ENCODE measurements at places on chromosomes 13 and 19.

DNA sequence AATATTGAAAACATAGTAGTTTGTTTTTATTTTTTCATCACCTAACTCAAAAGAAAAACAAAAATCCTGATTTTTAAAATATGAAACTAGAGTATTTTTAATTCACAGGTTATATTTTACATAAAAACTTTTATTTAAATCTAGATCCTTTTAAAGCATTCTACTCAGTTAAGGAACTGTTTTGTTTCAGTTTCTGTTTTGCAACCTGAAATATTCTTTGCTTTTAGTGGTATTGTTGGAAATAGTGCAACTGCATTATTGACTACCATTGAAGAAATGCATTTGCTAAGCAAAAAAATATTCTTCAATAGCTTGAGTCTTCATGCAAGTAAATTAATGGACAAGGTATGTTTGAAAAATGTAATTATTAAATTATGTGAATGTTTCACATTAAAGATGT is 43.8 kb downstream of the COG6 start:
- DNase-seq, result no peak

- DNase-seq, result no peak
These were observed 2.5 kb upstream of the LMTK3 start for GRCh38 chr19:48514123-48514458.

DNA sequence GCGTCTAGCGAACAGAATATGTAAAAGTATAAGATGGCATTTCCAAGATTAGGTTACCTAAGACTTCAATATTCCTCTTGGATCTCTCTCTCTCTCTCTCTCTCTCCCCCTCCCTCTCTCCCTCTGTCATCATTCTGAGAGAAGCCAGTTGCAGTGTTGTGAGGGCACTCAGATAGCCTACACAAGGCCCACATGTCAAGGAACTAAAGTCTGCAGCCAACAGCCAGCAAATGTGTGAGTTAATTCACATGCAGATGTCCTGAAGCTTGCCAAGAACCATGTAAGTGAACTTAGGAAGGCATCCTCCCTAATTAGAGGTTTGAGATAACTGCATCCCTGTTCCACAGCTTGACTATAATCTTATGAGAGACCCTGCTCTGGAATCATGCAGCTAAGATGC is 822.9 kb upstream of the PRR20A start:
- no peak for DNase-seq

DNA sequence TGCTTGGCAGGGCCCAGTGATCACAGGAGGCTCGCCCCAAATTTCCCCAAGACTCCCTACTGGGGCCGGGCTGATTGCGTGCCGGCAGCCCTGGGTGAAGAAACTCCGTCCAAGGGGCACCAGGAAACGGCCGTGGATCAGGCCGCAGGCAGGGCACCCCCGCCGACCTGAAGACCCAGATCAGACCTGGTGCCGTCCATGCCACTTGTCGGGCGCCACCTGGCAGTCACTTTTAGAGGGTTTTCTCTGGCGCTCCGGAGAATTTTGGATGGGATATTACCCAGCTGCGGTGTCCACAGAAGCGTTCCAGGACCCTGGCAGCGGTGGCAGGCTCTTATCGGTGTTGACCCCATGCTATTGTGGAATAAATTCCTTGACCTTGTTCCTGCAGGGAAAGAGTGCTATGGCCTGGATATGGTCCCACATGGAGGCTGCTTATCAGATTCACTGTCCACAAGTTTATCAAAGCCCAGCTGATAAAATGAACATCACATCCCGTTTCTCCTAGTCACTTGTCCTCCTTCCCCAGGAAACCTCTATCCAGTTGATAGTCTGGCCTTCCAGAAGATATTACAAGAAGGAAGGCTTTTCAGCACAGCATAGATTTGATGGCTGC is 38.2 kb downstream of the IGFL2 start:
- DNase-seq, result no peak

DNA sequence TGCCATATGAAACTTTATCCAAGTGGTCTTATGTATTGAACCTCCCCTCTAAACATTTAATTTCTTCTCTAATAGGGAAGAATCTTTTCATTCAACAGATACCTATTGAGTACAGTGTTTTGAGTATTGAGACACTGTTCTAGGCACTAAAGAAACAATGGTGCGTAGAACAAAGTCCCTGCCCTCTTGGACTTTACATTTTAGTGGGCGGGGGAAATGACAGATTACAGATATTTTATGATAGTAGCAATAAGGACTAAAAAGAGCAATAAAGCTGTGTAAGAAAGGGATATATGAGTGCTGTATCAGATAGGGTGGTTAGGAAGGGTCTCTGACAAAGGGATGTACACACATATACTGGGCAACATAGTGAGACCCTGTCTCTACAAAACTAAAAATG is 5.4 kb downstream of the NUDT15 start:
- DNase-seq, result no peak

DNA sequence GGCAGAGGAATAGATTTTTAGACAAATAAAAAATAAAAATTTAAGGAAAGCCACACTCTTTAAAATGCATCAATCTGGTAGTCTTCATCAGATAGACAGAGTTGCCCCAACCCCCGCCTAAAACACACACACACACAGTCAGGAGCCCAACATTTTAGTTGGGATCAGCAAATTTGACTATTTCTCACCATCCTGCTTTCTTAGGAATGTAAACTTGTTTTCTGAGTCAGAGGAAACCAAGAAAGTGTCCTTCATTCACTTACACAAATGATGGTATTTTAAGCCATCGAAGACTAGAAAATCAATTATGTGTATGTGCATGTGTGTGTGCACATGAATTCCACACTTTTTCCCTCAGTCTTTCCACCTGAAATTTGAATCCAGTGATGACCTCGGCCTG is 1657.5 kb downstream of the SLITRK1 start:
- no peak for DNase-seq

GRCh38 chr19:45118106-45118505 is 25.1 kb downstream of the PPP1R37 start:
- DNase-seq, result no peak

DNA sequence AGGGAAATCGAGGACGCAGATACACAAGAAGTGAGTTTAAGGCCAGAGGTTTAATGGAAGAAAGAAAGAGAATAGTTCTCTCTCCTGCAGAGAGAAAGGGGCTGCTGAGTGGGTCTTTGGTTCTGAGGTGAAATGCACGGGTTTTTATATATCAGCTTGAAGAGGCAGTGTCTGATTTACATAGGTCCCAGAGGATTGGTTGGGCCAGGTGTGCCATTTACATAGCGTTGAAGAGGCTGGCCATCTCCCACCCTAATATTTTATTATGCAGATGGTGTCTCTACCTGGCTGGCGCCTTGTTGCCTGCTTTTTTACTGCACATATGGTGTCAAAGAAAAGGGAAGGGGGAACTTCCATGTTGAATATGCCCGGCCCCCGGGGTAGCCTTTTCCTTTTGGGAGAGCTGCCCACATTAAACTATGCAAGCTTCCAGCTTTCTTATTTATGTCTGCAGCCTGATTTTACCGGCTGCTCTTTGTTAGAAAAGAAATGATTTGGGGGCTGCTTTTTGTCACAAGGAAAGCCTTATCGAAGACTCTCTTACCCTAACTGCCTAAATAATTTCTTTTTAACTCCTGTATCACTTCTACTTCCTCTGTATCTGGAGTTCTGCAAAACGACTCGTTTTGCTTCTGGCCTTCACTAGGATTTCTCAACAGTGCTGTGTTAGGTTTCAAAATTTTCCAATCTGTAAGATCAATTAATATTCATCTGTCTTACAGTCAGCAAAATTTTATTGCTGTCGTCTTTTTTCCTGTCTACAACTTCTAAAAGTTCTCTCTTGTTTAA is 268.5 kb downstream of the B3GLCT start:
- no peak for DNase-seq

DNA sequence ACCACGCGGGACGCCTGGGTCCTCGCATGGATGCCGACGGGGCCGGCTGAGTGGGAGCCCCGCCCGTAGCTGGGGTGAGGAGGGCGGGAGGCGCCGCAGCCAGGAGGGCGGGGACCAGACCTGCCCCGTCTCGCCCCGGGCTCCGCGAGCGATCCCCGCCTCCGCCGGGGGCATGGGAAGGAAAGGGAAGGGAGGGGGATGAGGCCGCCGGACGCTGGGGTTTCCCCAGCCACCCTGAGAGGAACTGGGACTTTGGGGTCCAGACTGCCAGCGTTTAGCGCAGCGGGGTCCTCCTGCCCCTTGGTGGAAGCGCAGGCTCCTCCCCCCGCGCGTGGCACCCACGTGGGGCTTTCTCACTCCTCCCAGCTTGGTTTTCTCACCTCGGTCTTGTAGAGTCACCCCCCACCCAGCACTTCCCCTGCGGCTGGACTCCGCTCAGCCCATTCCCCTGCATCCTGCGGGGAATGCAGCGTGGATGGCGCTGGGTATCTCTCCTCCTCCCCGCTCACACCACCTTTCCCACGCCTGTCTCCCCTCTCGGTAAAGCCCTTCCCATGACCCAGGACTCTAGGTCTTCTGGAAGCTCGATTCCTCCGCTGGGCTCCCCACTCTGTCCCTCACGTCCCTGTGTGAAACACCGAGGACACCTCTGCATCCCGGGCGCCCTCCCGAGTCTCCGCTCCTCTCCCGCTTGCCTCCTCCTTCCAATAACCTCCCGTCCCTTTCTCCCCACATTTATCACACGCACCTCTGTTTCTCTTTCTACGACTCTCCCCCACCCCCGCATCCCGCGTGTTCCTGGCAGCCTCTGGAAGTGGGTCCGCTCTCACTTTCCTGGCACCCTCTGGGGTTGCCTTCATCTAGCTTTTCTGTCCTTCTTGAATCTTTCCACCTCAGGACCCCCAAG is 2.1 kb downstream of the TGFB1 start:
- no peak for DNase-seq

DNA sequence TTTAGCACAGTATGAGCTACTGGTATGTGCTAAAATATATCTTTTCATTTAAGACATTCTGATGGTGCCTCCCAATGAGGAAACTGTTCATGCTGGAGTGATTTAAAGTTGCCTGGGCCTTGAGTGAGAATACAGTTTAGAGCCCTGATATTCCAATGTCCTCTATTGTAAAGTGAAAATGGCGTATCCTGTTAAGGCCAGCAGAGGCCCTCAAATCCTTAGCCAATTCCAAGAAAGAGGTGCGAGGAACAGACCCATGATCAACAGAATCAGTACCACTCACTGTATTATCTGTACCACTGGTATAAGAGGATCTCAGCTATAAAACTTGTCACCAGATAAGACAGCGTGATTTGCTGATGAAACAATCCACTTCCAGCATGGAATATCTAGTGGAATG is 273.1 kb upstream of the SLITRK5 start:
- DNase-seq, result no peak

DNA sequence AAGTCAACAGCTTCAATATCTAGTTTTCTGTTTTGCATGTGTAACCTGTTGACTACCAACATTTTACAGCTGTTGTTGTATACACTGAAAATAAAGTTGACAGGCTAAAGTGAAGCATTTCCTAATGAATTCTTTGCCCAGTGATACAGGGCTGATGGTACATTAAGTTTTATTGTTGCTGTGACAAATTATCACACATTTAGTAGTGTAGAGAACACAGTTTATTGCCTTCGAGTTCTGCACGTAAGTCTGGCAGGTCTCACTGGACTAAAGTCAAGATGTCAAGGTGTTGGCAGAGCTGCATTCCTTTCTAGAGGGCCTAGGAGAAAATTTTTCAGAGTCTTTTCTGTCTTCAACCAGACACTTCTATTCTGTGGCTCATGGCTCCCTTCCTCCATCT is 184.2 kb downstream of the SLITRK6 start:
- DNase-seq, result no peak

DNA sequence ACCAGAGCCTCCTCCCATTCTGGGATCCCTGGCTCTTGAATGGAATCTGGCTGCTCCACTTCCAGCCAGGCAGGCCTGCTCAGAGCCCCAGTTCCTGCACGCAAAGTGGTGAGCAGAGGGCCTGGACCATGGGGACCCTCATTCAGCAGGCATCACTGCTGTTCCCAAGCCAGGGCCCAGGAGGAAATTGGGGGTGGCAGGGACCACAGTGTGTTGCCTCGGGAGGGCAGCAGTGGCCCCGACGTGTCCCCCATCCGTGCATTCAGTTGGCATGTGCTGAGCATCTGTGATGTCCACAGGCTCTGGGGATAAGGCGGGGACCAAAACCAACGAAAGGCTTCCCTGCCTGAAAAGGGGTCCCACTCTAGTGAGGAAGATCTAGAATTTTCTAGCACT is 11.2 kb downstream of the CCDC97 start:
- DNase-seq, result no peak
